ENCODE measurements at places on chromosomes 7 and 10.

- DNase-seq: no peak
These were observed 123.6 kb downstream of the BTAF1 start for GRCh38 chr10:92047215-92047614.

DNA sequence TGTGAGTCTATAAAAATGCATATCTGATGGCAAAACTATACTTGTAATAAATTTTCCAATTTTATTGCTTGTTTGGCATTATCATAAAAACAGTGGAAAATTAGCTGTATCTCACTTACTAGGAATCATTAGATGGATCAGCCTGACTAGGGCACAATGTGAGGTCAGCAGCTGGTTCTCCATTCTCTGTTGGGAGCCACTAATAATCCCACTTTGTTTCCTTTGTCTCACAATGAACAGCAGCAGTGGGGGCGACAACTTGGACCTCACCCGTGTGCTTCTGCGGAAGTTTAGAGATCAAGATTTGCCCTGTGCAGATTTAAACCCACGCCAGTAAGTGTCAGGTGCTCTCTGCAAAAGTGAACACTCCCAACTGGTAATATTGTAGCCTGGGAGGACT lies 295.5 kb downstream of the ABCA13 start:
- no peak for DNase-seq

DNA sequence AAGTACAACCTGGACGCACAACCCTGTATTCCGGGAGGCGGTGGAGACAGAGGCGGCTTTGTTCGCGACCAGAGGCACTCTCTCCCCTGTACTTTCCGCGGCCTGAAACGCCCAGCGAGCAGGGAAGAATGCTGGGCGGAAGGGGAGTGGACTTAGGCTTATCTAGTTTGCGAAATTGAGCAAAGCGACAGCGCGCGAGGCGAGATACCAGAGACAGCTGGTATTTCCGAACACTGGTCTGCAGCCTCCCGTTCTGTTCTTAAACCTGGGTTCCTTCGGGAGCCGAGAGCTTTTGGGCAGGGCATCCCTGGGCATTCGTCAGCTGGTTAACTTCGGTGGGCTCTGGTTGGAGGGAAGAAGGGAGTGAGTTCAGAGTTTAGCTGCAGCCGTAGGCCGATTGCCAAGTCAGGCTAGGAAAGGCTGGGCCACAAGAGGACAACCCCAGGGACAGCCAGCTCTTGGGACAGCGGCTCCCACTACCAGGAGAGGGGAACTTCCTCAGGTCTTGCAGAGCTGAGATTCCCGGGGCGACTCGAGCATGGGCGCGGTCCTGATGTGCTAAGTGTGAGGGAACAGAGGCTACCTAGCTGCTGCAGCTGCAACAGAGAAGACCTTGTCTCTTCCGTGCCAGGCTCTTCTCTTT lies 3.9 kb downstream of the HMX3 start:
- peak; percentile 25 for DNase-seq

- DNase-seq: no peak
These were observed 39.3 kb downstream of the SEPTIN7 start for GRCh38 chr7:35839860-35840854.

DNA sequence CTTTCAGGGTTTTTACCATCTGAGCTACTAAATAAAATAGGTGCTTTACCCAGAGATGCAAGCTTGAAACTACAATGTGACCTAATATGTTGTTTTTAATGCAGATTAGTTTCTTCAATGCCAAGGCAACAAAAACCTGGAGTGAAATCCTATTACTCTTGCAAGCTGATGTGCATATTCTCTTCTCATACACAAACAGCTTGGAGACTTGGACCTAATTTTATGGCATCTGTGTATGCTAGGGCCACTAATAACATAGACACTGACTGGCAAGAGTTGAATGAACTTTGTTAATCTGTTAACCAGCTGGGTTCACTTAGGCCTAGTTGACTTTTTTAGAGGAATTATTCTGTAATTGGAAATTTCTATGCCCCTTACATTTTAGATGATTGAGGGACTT lies 23.4 kb upstream of the SMIM30 start:
- no peak for DNase-seq

GRCh38 chr10:118943253-118943652 lies 86.3 kb upstream of the NANOS1 start:
- DNase-seq: no peak

- no peak for DNase-seq
These were observed 466 bp upstream of the DNAJB12 start for GRCh38 chr10:72355214-72355555.

- peak; percentile 34 for DNase-seq
These were observed 844 bp upstream of the KAT6B start for GRCh38 chr10:74825371-74826141.

DNA sequence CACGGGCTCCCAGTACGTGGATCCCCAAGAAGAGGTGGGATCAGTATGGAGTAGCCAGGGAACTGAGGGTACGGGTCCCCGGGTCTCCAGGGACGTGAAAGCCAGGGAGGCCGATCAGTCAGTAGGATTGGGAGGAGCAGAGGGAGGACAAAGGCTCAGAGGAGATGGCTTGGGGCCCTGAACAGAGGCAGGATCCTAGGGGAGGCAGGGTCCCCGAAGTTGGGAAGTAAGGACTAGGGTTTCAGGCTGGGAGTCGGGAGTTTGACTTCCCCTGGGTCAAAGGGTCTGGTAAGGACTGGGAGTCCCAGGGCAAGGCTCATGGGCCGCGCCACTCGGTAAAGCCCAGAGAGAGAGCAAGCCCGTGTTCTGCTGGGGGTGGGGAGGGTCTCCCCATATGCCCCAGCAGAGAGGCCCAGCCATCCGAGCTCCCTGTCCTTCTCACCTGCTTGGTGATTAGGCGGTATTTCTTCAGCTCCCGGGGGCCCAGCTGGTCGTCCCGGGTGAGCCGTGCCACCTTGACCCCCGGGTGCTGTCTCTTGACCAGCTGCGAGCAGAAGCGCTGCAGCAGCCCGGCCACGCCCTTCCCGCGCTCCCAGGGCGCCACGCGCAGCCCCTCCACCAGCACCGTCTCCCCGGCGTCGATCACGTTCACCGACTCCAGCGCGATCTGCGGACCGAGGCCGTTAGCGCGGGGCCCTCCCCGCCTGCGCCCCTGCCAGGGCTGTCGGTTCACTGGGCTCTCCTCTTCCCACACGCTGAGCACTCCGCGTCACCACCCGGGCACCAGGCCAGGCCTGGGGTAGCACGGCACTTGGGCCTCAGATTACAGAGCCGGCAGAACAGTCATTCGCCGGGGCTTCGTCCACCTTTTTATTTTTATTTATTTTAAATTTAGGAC lies 7.0 kb downstream of the NAT16 start:
- no peak for DNase-seq

- DNase-seq: no peak
These were observed 88.7 kb upstream of the KCTD7 start for GRCh38 chr7:66539902-66540375.

GRCh38 chr7:24597014-24597413 lies 23.8 kb downstream of the PALS2 start:
- no peak for DNase-seq

DNA sequence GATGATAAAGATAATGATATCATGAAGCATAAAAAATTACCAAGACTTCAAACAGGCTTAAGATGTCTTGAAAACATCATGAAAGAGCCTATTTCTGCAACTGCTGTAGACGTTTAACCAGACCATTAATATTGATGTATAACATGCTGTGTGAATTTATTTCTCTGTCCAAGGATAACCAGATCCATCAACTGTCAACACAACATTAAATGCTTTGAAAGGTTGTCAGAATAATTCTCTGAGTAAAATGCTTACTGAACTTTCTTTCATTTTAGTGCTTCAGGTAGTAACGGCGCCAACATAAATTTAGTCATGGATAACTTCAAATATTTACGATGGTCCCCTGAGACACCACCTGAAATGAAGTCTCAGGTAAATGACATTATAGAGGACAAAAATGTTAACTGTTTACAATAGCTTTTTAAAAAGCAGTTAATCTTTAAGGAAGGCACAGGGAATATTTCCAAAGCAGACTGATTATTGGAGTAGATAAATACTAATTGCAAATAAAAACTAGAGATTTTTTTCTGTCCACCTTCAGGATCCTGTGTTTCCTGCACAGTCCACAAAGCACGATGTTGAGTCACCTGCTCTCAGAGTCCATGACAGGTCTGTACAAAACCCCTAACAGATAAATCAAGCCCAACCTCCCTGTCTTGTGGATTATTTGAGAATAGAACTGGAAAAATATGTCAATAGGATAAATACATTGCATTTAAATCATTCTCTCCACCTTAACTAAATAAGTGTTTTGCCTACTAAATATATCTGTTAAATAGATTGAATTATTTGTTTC lies 1213.2 kb downstream of the XPNPEP1 start:
- DNase-seq: no peak

- no peak for DNase-seq
These were observed 451.7 kb upstream of the TEX47 start for GRCh38 chr7:89247207-89247606.

DNA sequence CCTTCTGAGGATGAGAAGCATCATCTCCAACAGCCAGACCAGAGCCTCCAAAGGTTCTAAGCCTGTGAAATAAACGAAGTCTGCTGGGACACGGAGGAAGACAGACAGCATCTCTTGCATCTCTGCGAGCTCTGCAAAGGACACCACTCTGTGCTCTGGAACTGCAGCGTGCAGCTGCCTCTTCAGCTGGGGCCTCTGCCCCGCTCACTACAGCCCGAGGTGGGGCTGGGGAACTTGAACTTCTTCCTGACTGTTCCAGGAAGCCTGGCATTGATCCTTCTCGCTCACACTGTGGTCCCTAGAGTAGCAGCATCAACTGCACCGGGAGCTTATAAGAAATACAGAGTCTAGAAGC lies 163.3 kb downstream of the USP6NL start:
- DNase-seq: no peak

GRCh38 chr7:101169110-101169837 lies 3.9 kb upstream of the VGF start:
- DNase-seq: no peak

GRCh38 chr10:92478536-92478935 lies 95.4 kb downstream of the IDE start:
- DNase-seq: no peak

DNA sequence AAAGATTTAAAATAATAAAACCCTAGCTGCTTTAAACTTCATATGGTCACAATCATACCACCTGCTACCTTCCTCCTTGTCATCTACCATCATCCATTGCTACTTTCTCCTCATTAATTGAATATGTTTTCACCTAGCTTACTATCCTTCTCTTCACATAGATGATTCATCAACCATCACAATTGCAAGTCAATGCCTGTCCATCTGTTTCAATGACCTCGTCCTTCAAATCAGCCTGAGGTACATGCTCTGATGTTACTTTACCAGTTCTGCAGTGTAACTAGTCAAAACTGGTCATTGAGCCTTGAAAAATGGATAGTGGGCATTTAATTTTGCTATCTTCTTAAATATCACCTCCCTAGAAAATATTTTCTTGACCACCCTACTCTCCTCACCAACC lies 164.7 kb downstream of the SEMA3E start:
- DNase-seq: no peak

GRCh38 chr7:149454006-149454405 lies 6.9 kb downstream of the ZNF777 start:
- DNase-seq: no peak

- DNase-seq: no peak
These were observed 91.6 kb downstream of the ELMO1 start for GRCh38 chr7:37356911-37357636.

GRCh38 chr10:15118615-15119014 lies 21.5 kb downstream of the RPP38 start:
- DNase-seq: no peak

DNA sequence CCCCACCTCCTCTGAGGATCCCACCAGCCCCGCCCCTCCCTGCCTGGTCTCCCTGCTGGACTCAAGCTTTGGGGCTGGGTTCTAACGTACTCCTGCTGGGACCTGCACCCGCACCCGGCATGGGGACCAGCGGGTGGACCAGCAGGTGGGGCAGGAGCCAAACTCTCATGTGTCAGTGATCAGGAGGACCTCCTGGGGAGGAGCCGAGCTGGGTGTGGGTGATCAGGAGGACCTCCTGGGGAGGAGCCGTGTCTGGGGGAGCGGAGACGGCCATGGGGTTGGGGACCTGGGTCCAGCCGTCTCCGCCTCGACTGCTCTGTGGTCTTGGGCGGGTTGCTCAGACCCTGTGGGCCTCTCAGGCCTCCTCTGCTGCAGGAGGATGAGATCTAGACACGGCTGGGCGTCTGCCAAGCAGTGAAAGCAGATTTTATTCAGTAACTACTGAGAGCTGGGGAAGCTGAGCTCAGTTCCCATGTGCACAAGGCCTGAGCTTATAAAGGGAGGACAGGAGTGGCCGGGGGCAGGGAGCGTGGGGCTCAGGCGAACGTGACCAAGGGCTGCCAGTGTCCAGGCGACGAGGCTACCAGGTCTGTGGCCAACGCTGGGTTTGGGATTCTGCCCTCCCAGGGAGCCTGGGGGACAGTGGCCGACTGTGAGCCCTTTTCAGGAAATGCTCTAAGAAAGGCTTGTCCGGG lies 33.6 kb upstream of the UTF1 start:
- no peak for DNase-seq

- DNase-seq: no peak
These were observed 3.4 kb downstream of the LRRC27 start for GRCh38 chr10:132335189-132336063.

DNA sequence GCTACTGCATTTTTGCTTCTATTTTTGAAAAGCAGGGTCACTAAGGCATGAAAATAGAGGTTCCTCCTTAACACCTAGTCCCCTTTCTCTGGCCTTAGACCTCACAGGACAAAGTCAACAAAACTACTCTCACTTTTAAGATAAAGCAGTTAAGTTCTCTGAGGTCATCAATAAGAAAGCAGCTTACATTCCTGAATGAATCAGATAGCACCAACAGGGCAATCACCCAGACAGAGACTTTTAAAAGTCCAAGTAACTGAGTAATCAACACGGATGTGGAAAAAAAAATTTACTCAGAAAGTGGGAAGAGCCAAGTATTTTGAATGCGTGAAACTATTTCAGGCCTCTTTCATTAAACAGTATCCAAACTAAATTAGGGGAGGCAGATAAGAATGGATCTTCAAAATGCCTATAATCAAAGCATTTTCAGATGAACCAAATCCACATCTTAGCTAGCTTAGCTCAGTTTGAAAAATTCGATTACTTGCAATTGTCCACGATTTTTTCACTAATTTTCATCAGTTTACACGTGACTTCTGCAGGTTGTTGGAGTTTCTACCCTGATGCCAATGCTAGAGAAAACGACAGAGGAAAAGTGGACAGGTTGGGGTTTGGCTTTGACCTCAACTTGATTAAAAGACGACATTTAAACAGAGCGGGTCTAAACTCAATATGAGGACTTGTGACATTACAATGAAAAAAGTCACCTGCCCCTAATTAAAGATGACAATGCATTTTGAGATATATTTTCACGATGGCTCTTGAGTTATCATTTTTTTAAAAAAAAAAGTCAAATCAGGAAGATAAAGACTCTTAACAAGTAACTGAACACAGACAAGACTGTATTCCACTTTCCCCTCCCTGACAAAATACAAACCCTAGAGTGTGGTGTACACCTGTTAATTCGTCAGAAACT lies 1.6 kb downstream of the BEND7 start:
- no peak for DNase-seq

DNA sequence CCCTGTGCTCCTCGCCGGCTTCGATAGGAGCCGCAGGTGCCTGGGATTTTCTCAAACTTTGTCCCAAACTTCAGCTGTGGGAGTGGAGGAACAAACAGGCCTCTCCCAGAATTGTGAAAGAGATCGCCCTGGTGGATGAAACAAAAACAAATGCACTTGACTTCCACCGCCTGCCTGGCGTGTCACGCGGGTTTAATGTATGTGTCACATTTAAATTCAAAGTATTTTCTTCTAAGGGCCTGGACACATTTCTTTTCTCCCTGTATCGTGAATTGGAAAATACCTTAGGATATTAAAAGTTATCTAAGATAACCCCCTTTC lies 694 bp upstream of the WASL start:
- DNase-seq: no peak

Measured in NCI-H510A (cell line).